ENCODE measurements at places on chromosomes 6 and 20.
A peak's percentile ranks its signal among the peaks of the same experiment; 100 is the strongest.

DNA sequence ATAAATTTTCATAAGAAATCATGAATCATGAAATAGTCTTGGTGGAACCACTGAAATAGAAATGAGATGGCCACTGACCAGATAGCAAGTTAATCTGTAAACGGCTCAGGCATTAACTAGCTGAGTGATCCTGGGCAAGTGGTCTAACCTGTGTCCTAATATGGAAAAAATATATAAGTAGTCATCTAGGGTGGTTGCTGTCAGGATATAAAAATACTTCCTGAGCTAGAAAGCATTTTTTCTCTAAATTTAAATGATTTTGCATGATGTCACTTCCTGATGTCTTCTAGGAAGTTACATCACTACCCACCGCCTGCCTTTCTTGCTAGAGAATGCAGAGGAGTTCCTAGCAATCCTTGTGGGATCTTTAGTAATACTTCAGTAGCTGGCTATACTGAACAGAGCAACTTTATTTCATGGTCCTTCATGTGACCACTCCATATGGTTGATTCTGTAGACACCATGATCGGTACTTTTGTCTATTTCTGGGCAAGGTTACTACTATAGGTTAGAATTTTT lies 228.1 kb upstream of the CEP162 start:
- DNase-seq: no peak

- no peak for DNase-seq
Measured at GRCh38 chr6:166286839-166287271, 21.3 kb downstream of the PRR18 start.

GRCh38 chr20:32031007-32031958 lies 20.8 kb upstream of the HCK start:
- DNase-seq: peak; percentile 28

GRCh38 chr6:47631269-47631772 lies 67.1 kb upstream of the ADGRF4 start:
- peak; percentile 41 for DNase-seq

GRCh38 chr20:24752612-24753011 lies 196.5 kb upstream of the CST7 start:
- no peak for DNase-seq

DNA sequence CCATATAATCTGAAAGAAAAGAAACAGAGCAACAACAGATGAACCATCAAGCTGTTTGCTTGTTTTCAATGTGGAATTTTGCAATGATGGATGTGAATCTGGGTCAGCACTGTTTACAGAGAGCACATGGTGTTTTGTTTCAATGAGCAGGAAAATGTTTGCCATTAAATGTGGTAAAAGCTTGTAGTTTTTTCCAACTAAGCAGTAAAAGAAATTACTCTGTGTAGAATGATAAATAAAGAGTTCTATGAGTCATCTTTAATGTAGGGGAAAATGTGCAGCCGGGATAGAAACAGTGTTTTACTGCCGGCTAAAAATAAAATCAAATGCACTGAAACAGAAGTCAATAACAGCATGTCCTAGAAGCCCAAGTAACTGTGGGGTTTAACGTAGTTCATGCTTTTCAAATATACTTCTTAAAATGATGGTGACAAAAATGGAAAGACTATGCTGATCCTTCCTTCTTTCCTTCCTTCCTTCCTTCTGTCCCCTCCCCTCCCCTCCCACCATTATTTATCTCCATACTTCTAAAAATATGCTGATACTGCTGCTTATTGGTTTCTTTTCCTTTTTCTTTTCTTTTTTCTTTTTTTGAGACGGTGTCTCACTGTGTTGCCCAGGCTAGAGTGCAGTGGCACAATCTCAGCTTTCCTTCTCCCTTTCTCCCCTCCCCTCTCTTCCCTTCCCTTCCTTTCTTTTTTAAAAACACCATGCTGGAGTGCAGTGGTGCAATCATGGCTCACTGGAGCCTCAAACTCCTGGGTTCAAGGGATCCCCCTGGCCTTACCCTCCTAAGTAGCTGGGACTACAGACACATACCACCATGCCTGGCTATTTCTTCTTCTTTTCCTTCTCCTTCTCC lies 6.3 kb upstream of the NAA20 start:
- DNase-seq: no peak

DNA sequence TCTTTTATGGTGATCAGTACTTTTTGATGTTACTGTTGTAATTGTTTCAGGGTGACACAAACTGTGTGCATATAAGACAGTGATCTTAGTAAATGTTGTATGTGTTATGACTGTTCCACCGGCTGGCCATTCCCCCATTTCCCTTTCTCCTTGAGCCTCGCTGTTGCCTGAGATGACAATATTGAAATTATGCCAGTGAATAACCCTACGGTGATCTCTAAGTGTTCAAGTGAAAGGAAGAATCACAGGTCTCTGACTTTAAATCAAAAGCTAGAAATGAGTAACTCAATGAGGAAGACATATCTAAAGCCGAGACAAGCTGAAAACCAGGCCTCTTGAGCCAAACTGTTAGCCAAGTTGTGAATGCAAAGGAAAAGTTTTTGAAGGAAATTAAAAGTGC lies 32.3 kb downstream of the TULP4 start:
- DNase-seq: no peak

- DNase-seq: no peak
Measured at GRCh38 chr20:59455402-59456341, 148.7 kb upstream of the PHACTR3 start.

GRCh38 chr20:39751557-39752137 lies 789.5 kb downstream of the DHX35 start:
- DNase-seq: no peak

DNA sequence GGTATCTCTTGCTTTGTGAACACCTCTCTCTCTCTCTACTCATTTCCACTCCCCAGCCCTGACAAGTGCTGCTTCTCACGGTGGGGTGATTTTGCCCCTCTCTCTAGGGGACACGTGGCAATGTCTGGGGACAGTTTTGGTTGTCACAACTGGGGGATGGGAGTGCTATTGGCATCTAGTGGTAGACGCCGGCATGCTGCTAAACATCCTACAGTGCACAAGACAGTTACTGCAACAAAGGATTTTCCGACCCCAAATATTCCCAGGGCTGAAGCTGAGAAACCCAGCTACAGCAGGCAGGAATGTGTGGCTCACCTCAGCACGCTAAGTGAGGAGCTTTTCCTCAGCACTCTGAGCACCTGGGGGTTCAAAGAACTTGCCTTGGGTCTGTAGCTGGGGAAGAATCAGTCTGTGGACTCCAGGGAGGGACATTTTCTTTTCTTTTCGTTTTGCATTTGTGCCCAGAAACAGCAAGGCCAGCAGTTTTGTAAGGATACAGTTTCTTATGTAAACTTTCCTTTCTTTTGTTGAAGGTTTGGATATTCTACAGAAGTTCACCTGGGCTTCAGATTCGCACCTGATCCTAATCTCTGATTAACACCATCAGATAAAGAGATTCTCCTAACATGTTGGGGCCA lies 246.9 kb upstream of the ZFP64 start:
- no peak for DNase-seq

GRCh38 chr6:111552958-111553357 lies 52.7 kb downstream of the TRAF3IP2 start:
- DNase-seq: no peak

DNA sequence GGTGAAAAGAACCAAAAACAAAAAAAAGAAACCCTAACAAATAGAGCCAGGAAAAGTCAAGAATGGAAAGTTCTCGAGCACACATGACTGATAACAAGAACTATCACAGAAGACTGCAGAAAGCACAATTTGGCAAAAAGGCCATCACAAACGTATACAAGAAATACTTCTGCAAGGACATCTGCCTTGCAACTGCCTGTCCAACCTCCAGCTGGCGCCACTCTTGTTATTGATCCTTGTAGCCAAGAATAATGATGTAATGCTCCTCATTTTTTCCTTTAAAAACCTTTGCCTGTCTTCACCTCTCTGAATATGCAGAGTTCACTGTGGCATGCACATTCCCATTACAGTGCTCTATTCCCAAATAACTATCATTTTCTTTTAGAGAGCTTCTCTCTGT lies 87.9 kb upstream of the BMP5 start:
- DNase-seq: no peak

GRCh38 chr6:128580224-128581110 lies 60.1 kb upstream of the PTPRK start:
- DNase-seq: no peak

GRCh38 chr6:56863366-56863765 lies 91.5 kb upstream of the BEND6 start:
- no peak for DNase-seq

DNA sequence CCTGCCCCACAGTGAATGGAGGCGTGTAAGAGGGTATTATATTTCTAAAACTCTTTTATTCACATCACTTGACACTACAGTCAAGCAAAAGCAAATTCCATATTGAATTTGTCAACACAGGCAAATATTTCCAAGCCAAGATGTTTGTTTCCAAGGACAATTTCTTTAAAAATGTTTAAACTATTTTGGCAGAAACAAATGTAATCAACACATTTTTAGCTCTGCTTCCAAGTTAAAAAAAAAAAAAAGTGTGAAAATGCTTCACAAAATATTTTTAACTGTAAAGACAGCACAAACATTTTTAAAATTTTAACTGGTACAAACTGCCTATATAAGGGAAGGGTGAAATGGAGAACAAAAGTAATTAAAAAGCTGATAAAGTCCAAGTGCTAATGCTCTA lies 44.9 kb upstream of the DST start:
- DNase-seq: no peak

- DNase-seq: no peak
Measured at GRCh38 chr6:38354905-38355304, 284.8 kb downstream of the BTBD9 start.

- no peak for DNase-seq
Measured at GRCh38 chr20:4844751-4845465, 123.2 kb downstream of the PRND start.

Data from hematopoietic multipotent progenitor cell treated with erythropoietin and hydrocortisone succinate and interleukin-3 and kit ligand, for 17 days (in vitro differentiated cells).